ENCODE measurements at places on chromosomes 12 and 14. TPM values are rescaled to one million over a fixed set of nuclear protein-coding genes. Genes with fewer than 3 reads are reported as not detected.

ANKS1B gene
- 1.1 TPM for total RNA-seq

LYZ gene
- total RNA-seq, result 72.9 TPM

DIO3 gene
- total RNA-seq, result not detected

SVOP gene
- total RNA-seq, result not detected

GALNT8 gene
- total RNA-seq, result 0.56 TPM

- no peaks in the 10 kb centered on the region for H3K27me3 ChIP-seq
- no peaks in the 10 kb centered on the region for H3K36me3 ChIP-seq
- no peak for DNase-seq
- H3K4me1 ChIP-seq, result peaks cover 8% of the 10 kb centered on the region
These were observed 68.6 kb upstream of the PLXNC1 start for GRCh38 chr12:94079566-94080340.

- DNase-seq, result no peak
- peaks cover 4% of the 10 kb centered on the region for H3K36me3 ChIP-seq
- H3K27me3 ChIP-seq, result no peaks in the 10 kb centered on the region
- H3K27ac ChIP-seq, result no peak overlapping the region
- H3K4me1 ChIP-seq, result no peaks in the 10 kb centered on the region
These were observed 83.9 kb downstream of the GPATCH2L start for GRCh38 chr14:76235628-76236027.

DNA sequence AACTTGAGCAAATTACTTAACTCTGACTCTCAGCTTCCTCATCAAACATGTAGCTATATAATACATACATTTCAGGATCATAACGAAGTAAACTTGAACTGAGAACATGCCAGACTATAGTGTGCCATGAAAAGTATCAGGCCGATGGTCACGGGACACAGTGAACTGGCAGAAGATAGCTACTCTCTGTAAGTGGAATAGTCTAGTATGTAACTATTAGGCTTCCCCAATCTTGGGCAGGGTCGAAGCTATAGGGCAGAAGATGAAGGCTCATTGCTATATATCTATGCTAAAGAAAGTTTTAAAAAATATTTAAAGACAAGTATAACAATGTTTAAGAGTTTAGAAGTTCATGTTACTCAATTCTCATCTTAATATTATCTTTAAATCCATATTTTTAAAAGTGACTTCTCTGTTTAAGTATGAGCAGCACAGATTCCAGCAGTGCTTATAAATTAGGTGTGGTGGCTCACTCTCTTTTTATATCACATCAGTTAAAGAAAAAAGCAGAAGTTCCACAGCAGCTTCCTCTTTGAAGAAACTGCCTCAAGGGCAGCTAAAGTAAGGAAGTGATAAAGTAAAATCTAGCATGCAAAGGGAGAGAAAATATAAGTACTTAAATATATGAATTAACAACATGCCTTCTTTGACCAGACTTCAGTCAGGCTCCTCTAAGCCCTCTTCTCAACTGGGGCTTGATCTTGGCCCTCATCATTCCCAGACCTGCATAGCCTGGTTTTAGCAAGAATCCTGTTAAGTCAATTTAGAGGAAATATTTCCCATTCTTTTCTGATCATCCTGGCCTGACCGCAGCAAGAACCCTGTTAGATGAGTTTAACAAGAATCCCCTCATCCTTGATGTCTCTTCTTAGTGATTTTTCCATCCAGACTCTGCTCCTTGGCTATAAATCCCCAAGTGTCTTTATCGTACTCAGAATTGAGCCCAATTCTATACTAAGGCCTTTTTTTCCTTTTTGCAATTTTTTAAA, 8.4 kb upstream of the GLIPR1 start:
- H3K27me3 ChIP-seq, result no peaks in the 10 kb centered on the region
- DNase-seq, result no peak
- no peak overlapping the region for H3K4me3 ChIP-seq
- H3K27ac ChIP-seq, result no peak overlapping the region

DNA sequence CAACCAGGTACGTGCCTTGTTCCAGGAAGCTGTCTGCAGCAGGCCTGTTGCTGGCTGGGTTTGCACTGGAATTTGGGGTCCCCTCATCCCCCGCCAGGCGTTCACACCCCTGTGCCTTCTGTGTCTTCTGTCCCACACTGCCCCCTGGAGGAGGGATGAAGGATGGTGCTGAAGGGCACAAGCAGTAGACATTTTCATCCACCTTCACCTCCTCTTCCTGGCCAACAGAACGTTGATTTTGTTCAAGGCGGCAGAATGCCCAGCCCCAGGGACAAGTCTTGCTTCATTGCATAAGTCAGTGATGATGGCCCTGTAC, 122.1 kb downstream of the CALM1 start:
- no peaks in the 10 kb centered on the region for H3K36me3 ChIP-seq
- H3K4me1 ChIP-seq, result peaks cover 5% of the 10 kb centered on the region
- DNase-seq, result peak; percentile 23
- H3K4me3 ChIP-seq, result no peak overlapping the region
- no peak overlapping the region for H3K27ac ChIP-seq
- peaks cover 3% of the 10 kb centered on the region for H3K27me3 ChIP-seq

- H3K4me3 ChIP-seq, result no peak overlapping the region
- DNase-seq, result no peak
- H3K27me3 ChIP-seq, result no peaks in the 10 kb centered on the region
- no peak overlapping the region for H3K27ac ChIP-seq
These were observed 115.0 kb downstream of the DACT1 start for GRCh38 chr14:58752771-58753201.

DNA sequence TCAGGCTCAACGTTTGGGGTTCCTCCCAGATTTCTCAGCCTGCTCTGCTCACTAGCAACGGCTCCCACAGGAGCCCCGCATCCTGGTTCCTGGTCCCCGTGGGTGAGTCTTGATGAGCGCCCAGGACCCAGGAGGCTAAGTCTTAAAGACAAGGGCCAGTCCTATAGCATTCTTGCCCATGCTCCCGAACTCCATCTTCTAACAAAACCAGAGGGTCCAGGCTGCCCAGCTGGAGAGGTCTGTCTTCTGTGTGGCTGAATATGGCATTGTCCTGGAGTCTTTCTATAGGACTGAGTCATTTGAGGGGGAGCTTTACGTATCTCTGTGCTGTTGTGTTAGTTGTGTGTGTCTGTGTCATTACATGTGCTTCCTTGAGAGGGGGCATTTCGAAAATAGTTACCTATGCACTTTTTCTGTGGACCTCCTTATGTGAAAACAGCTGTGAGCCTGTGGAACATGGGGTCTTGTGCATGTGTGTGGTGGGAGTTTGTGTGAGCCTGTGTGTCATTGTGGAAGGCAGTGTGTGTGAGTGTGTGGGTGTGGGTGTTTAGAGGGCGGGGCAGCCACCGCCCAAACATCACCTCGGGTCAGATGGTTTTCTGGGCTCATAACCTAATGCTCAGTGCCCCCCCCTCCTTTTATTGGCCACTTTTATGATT, 9.1 kb upstream of the TBX5 start:
- no peaks in the 10 kb centered on the region for H3K4me1 ChIP-seq
- no peak overlapping the region for H3K27ac ChIP-seq
- no peaks in the 10 kb centered on the region for H3K36me3 ChIP-seq
- H3K4me3 ChIP-seq, result no peak overlapping the region

- no peak for DNase-seq
- H3K4me3 ChIP-seq, result no peak overlapping the region
- peaks cover 5% of the 10 kb centered on the region for H3K27me3 ChIP-seq
- H3K27ac ChIP-seq, result no peak overlapping the region
- H3K4me1 ChIP-seq, result no peaks in the 10 kb centered on the region
These were observed 161.0 kb upstream of the FKBP4 start for GRCh38 chr12:2633825-2634200.

GRCh38 chr12:112967858-112968257, 10.5 kb upstream of the OAS2 start:
- no peaks in the 10 kb centered on the region for H3K27me3 ChIP-seq
- no peak overlapping the region for H3K27ac ChIP-seq
- no peaks in the 10 kb centered on the region for H3K4me1 ChIP-seq
- peaks cover 64% of the 10 kb centered on the region for H3K36me3 ChIP-seq

DNA sequence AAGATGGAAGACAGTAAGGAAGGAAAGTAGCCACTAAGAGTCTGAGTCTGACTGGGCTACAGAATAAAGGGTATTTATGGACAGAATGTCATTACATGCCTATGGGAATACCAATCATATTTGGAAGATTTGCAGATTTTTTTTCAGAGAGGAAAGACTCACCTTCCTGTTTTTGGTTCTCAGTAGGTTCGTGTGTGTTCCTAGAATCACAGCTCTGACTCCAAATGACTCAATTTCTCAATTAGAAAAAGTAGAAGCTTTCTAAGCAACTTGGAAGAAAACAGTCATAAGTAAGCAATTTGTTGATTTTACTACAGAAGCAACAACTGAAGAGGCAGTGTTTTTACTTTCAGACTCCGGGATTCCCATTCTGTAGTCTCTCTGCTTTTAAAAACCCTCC, 15.4 kb upstream of the PAPLN start:
- peaks cover 56% of the 10 kb centered on the region for H3K36me3 ChIP-seq
- H3K4me3 ChIP-seq, result no peak overlapping the region
- no peaks in the 10 kb centered on the region for H3K27me3 ChIP-seq
- no peak overlapping the region for H3K27ac ChIP-seq
- H3K4me1 ChIP-seq, result no peaks in the 10 kb centered on the region

DNA sequence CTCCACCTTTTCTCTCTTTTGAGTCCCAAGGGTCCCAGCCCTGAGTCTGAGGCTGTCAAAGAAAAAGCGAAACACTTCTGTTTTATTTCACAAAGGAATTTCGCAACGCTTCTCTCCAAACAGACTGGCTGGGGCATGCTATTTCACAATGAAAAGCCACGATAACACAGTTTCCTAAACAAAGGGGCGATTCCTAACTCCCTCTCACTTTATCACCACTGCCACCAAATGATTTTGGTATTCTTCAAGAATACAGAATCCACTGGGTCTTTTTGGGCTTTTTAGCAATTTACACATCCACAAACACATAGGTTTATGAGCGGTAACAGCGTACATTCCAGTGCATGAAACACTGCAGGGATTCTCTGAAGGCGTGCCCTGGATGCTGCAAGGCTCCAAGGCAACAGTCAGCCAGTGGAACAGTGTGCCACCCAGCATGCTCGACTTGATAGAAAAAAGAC, 161.2 kb downstream of the DAD1 start:
- no peak for DNase-seq
- H3K27ac ChIP-seq, result no peak overlapping the region
- no peak overlapping the region for H3K4me3 ChIP-seq
- no peaks in the 10 kb centered on the region for H3K27me3 ChIP-seq
- H3K4me1 ChIP-seq, result no peaks in the 10 kb centered on the region

GRCh38 chr12:130357241-130357640, 19.6 kb downstream of the PIWIL1 start:
- no peaks in the 10 kb centered on the region for H3K4me1 ChIP-seq
- H3K27me3 ChIP-seq, result no peaks in the 10 kb centered on the region
- no peak overlapping the region for H3K27ac ChIP-seq
- no peak overlapping the region for H3K4me3 ChIP-seq
- no peak for DNase-seq
- no peaks in the 10 kb centered on the region for H3K36me3 ChIP-seq

DNA sequence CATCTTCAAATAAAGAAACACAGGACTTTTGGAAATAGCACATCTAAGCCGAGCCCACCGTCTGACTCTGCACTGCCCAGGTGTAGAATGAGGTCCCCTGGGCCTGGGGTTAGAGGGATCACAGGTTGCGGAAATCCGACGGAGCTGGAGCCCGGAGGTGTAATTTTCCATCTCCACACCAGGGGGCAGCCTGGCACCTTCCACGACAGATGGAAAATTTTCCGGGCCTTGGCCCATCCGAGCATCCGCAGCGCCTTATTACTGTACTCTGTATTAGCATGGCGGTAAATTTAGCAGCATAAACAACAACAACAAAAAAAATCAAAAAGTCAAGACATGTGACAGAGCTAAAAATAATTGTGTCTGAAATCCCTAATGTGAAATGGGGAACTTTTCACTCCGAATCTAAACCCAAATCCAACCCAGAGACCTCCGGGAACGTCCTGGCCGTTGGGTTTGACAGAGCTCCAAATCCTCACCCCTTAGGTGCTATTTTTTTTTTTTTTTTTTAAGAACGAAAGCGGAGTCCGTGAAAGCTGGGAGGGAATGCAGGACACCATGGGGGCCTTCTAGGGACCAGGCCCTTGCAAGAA, 93.9 kb downstream of the KSR2 start:
- DNase-seq, result peak; percentile 52
- H3K4me1 ChIP-seq, result peaks cover 16% of the 10 kb centered on the region
- H3K27me3 ChIP-seq, result peaks cover 7% of the 10 kb centered on the region
- no peaks in the 10 kb centered on the region for H3K36me3 ChIP-seq
- no peak overlapping the region for H3K4me3 ChIP-seq

- H3K27ac ChIP-seq, result no peak overlapping the region
- no peak for DNase-seq
- no peaks in the 10 kb centered on the region for H3K4me1 ChIP-seq
- no peak overlapping the region for H3K4me3 ChIP-seq
- no peaks in the 10 kb centered on the region for H3K27me3 ChIP-seq
- H3K36me3 ChIP-seq, result no peaks in the 10 kb centered on the region
These were observed 514.6 kb downstream of the MED13L start for GRCh38 chr12:115762936-115763335.

DNA sequence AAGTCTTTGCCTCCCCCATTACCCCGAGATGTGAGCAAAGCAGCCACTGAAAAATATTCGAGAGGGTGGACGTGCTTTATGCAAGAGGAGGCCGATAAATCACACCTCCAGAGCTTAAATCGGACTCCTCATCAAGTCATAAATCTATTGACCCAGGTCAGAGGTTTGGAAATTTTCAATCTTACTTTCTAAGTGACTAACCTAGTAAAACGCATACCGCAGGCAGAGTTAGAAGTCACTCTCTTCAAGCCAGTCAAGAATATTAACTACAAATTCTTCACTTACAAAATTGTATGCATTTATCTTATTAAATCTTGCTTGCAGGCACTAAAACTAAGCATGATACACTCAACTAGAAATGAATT, 34.9 kb downstream of the GPHB5 start:
- no peaks in the 10 kb centered on the region for H3K4me1 ChIP-seq
- H3K27me3 ChIP-seq, result peaks cover 6% of the 10 kb centered on the region
- H3K4me3 ChIP-seq, result no peak overlapping the region
- DNase-seq, result no peak
- H3K36me3 ChIP-seq, result no peaks in the 10 kb centered on the region

DNA sequence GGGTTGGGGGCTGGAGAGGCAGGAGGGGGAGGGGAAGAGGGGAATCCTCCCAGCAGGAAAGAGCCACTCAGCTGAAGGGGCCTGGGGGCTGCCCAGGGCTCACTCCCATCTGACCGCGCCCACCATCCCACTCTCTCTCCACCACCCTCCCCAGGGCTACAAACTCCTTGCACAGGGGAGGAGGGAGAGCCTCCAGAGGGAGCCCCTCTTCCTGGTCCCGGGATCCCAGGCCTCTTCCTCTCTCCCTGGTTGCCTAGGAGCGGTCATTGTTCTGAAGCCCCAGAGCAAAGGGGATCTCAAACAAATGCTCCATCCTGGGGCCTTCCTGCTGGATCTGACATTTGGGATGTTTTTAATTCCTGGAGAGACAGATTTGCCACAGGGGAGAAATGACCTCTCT, 39.8 kb upstream of the DLK1 start:
- H3K4me3 ChIP-seq, result no peak overlapping the region
- H3K4me1 ChIP-seq, result no peaks in the 10 kb centered on the region
- no peaks in the 10 kb centered on the region for H3K27me3 ChIP-seq
- DNase-seq, result no peak
